Esophagus muscularis mucosa (tissue), 4 donors: ENCODE measurements at places on chromosomes 12 and 14.

GRCh38 chr12:49515266-49515665 is 23.6 kb upstream of the KCNH3 start:
- DNase-seq = peak; percentile 12

GRCh38 chr12:71430756-71431155 is 8.8 kb upstream of the LGR5 start:
- DNase-seq = no peak

GRCh38 chr14:22981876-22982476 is 375 bp downstream of the AJUBA start:
- DNase-seq = no peak

DNA sequence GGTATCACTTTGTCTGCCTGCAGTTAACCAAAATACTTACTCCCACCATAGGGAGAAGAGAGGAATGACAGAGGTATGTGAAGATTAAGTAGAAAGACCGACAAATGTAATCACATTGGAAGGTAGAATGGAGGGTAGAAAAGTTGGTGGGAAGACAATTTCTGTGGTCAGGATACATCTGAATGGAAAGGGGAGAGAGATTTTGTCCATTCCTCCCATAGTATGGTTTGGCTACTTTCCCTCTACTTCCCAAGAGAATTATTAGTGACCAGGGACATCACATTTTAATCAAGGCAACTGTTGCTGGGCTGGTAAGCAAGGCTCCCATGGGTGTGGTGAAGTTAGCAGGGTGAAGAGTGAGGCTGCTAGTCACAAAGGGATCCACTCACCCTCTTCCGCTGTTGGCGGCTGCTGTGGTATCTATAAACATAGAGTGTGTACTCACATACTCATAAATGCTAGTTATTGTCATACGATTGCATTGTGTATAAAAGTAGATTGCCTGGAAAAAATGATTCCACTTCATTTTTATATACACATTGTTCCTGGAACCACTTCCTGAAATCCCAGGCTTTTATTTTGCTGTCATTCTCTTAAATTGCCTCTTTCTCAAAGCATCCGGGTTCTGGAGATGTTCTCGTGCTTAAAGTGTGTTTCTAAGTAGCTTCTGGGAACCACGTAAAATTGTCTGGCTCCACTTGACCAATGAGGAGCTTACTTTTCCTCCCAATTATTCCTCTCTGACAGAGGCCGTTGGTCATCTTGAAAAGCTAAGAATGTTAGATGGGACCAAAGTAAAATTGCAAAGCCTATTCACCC is 413.1 kb downstream of the ZFP36L1 start:
- DNase-seq = no peak

DNA sequence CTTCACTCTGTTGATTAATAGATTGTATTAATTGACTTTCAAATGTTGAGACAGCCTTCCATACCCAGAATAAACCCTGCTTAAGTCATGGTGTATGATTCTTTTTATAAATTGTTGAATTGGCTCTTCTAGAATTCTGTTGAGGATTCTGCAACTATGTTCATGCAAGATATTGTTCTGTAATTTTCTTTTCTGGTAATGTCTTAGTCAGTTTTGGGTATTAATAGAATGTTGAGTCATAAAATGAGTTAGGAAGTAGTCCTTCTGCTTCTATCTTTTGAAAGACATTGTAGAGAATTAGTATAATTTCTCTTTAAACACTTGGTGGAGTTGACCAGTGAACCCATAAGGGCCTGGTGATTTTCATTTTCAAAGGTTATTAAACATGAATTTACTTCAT is 958.9 kb downstream of the LRFN5 start:
- no peak for DNase-seq

GRCh38 chr12:93947486-93947885 is 200.9 kb upstream of the PLXNC1 start:
- no peak for DNase-seq

DNA sequence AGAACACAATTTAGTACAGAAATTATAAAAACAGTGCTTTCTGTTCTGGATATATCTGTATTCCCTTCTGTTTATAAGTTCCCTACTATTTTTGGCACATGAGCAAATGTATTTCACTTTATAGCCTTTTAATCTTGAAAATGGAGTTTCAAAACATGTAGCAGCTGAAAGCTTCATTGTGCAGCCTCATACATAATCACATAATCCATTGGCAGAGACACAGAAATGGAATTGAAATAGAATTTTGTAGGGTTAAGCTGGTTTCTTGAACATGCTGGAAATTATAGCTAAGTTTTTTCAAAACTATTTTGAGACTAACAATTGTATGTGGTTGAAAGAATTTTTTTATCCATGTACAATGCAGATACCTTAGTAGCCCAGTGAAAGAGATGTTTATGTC is 614.3 kb upstream of the MDGA2 start:
- DNase-seq = no peak

- no peak for DNase-seq
Measured at GRCh38 chr12:65307169-65307501, 28.7 kb downstream of the MSRB3 start.

DNA sequence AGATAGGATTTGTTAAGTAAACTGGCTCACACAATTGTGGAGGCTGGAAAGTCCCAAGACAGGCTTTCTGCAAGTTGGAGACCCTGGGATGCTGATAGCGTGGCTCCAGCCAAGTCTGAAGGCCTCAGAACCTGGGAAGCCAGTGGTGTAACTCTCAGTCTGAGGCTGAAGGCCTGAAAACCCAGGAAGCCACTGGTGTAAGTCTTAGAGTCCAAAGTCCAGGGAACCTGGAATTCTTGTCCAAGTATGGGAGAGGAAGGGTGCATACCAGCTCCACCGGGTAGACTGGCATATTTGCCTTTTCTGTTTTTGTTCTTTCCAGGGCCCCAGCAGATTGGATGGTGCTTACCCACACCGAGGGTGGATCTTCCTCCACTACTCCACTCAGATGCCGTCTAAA is 18.1 kb downstream of the GMFB start:
- no peak for DNase-seq

GRCh38 chr14:51472881-51473280 is 178.8 kb upstream of the FRMD6 start:
- DNase-seq = no peak

GRCh38 chr12:28830491-28830890 is 318.6 kb upstream of the FAR2 start:
- DNase-seq = no peak

GRCh38 chr14:85566603-85567002 is 36.7 kb downstream of the FLRT2 start:
- no peak for DNase-seq

DNA sequence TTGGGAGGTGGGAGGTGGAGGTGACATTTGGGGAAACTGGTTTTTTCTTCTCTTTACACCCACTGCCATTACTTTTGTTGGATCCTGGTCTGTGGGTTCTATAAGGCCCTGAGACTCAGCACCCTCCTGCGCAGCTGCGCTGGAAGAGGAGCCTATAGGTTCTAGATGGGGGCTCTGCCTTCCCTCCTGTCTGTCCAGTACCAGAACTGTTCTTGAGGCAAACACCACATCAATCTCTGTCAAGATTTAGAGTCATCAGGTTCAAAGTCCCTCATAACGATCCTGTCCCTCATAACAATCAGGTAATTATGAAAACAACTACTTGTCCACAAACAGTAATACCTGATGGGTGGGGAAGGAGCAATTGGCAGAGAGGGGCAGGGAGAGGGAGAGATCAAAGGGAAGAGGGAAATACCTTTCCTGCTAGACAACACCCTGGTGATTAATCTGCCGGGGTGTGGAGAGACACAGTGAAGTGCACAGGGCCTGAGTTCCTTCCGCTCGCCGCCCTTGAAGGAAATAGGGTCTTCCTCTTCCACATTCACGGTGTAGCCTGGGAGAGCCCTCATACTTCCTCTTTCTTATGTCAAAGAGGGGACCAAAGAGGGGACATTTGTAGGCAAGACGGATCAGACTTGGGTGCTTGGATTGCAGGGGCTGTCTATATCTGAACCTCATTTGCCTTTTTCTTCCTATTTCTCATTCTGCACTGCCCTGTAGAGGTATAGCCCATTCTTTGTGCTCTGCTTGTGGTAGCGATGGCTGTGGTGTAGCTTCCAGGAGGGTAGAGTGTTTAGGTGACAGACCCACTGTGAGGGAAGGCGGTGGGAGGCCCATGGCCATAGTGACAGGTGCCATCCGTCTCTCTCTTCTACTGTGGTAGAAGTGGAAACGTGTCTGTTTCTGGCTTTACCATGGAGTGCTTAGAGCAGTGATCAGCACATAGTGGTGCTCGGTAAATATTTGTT is 12.6 kb downstream of the GPRC5A start:
- DNase-seq = no peak

- no peak for DNase-seq
Measured at GRCh38 chr12:70194076-70194475, 49.2 kb upstream of the CNOT2 start.

GRCh38 chr12:39443929-39444209 is 949 bp upstream of the KIF21A start:
- no peak for DNase-seq
